ENCODE measurements at places on chromosomes 7 and 10.

DNA sequence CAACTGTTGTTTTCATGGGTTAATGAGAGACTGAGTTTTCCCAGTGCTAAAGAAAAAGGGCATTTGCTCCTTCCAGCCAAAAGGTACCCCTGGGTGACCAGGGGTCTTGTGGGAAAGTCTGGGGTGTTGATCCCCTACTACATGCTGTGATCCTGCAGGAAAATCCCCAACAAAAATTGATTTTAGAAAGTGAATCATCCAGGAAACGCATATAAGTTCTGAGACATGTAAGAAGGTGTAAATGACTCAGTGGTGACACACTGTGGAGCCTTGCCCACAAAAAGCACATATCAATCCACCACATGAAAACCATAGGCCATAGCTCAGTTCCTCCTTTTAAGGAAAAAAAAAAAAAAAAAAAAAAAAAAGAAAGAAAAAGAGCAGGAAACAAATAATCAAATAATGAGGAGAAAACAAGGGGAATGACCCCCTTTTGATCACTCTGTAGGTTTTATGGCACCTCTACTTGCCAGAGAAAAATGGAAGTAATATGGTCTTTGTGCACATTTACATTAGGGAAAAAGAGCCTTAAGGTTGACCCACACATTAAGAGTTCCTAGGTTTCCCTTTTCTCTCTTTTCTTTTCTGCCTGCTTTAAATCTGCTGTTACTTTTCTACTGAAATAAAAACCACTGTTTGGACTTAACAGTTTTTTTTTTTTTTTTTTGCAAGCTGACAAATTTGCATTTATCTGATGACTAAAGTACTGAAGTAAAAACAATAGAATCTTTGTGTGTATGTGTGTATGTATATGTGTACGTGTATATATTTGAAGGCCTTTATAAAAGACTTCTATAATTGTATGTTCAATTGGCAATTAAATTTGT lies 386.0 kb downstream of the KIF20B start:
- DNase-seq = peak; percentile 20

DNA sequence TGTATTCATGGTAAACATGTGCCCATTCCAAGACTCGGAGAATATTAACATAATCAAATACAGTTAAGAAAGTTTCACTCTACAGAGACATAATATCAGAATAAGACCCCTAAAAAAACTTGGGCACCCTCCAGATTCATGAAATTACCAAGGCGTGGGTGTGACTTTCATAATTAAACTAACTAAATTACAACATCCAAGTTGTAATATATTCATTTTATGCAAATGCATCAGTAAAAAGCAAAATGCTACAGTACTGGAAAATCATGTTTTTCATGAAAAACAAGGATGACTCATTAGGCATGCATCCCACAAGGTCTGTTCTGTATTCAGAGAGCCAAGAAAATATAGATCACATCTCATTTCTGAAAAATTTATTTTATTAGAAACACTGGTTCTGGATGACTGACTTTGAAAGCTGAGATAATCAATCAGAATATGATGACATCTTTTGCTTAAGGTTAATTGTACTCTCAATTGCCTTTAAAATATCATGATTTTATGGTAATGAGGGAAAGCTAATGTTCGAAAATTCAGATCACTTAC lies 248.8 kb upstream of the SMIM30 start:
- no peak for DNase-seq

DNA sequence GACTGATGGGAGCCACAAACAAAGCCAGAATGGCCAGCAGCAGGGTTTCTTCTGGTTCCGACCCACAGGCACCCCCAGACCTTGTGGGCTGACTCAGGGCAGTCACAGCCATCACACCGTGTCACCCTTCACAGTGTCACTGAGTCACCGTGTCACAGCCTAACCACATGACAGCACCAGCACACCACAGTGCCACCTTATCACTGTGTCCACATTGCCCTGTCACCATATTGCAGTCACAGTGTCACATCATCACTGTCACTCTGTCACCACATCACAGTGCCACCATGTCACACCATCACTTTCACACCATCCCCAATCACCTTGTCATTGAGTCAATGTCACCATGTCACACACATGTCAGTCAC lies 77.0 kb downstream of the OAT start:
- DNase-seq = peak; percentile 16

DNA sequence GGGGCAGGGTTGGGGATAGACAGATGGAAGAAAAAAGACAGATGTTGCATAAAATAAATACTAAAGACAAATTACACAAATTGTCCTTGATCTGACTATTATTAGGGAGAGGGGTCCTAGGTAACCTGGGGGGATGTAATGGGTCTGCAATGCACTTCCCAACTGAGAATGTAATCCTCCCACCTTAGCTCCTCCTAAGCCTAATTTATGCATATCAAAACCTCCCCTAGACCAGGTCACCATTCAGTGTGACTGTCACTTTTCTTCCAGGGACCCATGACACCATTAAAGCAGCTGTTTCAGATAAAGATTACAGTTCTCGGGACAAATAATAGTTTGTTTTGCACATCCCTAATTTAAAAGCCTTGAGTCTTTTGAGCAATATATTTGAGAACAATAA lies 133.9 kb upstream of the FEZF1 start:
- DNase-seq = no peak

GRCh38 chr10:32197423-32197822 lies 141.2 kb upstream of the KIF5B start:
- DNase-seq = no peak

- DNase-seq = no peak
Observed at GRCh38 chr10:89873055-89873454, 171.7 kb downstream of the KIF20B start.

GRCh38 chr7:98315318-98315993 lies 34.0 kb downstream of the BRI3 start:
- no peak for DNase-seq
